ENCODE measurements at places on chromosomes 5 and 9. TPM values are rescaled to one million over a fixed set of nuclear protein-coding genes. Genes with fewer than 3 reads are reported as not detected.

- peaks cover 5% of the 10 kb centered on the region for H3K4me1 ChIP-seq
- peaks cover 2% of the 10 kb centered on the region for H3K36me3 ChIP-seq
- DNase-seq, result no peak
- H3K4me3 ChIP-seq, result no peak overlapping the region
- no peak overlapping the region for H3K27ac ChIP-seq
Observed at GRCh38 chr9:3261484-3261883, 264.3 kb downstream of the RFX3 start.

DNA sequence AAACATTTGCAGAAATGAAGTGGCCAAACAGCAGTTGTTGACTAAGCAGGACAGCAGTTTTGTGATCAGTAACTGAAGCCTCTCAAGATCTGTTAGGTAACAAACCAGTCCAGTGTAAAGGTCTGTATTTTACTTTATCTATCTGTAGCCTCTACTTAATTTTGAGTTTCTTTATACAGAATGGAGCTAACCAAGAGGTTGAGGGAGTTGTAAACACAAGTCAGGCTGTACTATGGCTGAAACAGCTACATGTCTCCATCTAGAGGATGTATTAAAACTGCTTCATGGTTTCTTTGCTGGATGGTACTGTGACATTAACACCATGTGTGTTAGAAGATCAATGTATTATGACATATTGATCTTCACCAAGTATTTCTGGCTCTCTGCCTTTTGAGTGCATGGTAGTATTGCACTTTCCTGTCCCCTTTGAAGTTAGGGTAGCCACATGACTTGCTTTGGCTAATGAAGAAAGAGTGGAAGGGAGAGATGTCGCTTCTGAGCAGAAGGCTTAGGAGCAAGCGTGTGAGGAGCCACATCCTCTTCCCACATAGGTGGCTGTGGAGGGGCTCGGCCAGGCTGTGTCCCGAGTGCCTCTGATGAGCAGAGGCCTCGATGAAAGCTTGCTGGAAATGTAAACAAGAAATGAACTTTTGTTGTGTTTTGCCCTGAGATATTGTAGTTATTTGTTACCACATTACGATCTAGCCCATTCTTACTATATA lies 105.6 kb upstream of the PCA3 start:
- H3K36me3 ChIP-seq, result no peaks in the 10 kb centered on the region
- no peak for DNase-seq
- H3K27me3 ChIP-seq, result peaks cover 2% of the 10 kb centered on the region

DNA sequence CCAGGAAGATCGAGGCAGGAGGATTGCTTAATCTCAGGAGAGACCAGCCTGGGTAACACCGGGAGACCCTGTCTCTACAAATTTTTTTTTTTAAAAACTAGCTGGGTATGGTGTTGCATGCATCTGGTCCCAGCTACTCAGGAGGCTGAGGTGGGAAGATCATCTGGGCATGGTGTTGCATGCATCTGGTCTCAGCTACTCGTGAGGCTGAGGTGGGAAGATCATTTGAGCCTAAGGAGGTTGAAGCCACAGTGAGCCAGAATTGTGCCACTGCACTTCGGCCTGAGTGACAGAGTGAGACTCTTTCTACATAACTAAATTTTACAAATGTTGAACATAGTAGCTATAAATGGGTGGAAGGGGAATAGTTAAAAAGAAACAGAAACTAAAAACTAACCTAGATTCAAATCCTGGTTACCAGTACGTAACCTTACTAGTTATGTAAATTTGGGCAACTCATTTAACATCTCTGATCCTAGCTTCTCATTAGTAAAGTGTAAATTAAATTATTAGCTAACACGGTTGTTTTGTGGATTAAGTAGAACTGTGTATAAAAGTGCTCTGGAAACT lies 41.7 kb downstream of the TMEM161B start:
- H3K36me3 ChIP-seq, result peaks cover 30% of the 10 kb centered on the region
- no peaks in the 10 kb centered on the region for H3K27me3 ChIP-seq
- H3K4me3 ChIP-seq, result no peak overlapping the region
- no peak for DNase-seq

The NUTM2G gene
- total RNA-seq, result not detected

The FNIP1 gene
- total RNA-seq, result 18.1 TPM
